ENCODE measurements at places on chromosomes 3 and 15. TPM values are rescaled to one million over a fixed set of nuclear protein-coding genes. Genes with fewer than 3 reads are reported as not detected.

The ALDH1L1 gene
- total RNA-seq, result 60.0 TPM

The MITF gene
- total RNA-seq, result 52.6 TPM

The RBP2 gene
- not detected for total RNA-seq

DNA sequence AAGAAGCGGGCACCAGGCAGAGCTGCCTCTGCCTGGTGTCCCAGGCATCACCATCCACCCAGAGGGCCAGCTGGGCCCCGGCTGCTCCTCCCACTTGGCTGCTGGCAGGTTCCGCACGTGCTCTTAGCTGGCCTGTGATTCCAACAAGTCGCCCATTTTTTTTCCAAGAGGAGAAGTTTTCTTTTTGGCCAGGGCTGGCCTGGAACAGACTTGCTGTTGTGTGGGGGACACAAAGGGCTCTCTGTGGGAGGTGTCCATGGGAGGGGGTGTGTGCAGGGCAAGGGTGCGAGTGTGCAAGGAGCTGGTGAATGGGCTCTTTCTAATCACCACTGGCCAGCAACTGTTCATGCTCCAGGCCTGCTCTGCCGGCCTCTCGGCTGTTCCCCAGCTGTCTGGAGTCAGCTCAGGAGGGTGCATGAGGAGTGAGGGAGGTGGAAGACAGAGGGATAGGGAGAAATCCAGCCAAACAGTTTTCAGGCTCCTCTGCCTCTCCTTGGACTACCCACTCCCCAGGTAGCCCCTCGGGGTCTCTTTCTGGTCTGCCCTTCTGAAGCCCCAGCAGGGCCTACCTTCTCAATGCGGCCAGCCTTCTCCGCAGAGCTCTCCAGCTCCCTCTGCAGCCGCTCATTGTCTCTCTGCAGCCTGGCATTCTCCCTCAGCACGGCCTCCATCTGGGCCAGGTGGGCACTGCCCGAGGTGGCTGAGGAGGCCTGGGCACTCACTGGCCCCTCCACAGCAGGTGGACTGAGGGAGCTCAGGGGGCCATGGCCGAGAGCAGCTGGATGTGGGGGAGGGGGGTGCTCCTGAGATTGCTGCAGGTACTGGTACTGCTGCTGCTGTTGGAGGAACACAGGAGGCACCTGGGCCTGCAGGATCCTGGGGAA lies 7.1 kb downstream of the AMOTL2 start:
- DNase-seq, result no peak

DNA sequence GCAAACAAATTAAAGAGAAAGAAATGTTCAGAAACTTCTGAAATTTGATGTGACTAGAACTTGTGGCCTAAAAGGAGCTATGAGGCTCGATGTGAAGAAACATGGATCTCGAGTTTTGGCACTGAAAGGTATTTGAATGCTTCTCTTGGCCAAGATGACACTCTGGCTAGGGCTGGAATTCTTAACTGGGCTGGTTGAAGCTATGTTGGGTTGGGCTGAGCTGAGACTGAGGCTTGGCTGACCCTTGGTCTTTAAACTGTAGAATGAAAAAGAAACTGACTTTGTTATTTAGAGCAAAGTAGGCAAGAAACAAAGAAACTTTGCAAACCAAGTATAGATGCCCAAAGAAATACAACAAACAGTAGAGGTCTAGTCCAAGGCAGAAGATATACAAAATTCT lies 28.1 kb upstream of the CLDN16 start:
- no peak for DNase-seq

DNA sequence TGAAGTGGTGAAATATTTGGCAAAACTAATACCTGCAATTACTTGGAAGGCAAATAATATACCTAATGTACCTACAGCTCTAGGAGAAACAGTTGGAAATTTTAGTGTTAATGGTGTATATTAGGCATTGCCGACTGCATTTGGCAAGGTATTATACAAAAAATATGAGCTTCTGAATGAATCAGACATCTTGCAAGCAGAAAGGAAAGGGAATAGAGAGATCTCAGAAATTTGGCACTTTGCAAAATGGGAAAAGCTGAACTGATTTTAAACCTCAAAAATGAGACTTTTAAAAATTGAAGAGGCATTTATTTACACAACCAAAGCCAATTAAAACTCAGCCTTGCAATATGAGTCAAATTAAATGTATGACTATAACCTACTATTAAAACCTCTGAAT lies 40.2 kb upstream of the C15orf61 start:
- no peak for DNase-seq

DNA sequence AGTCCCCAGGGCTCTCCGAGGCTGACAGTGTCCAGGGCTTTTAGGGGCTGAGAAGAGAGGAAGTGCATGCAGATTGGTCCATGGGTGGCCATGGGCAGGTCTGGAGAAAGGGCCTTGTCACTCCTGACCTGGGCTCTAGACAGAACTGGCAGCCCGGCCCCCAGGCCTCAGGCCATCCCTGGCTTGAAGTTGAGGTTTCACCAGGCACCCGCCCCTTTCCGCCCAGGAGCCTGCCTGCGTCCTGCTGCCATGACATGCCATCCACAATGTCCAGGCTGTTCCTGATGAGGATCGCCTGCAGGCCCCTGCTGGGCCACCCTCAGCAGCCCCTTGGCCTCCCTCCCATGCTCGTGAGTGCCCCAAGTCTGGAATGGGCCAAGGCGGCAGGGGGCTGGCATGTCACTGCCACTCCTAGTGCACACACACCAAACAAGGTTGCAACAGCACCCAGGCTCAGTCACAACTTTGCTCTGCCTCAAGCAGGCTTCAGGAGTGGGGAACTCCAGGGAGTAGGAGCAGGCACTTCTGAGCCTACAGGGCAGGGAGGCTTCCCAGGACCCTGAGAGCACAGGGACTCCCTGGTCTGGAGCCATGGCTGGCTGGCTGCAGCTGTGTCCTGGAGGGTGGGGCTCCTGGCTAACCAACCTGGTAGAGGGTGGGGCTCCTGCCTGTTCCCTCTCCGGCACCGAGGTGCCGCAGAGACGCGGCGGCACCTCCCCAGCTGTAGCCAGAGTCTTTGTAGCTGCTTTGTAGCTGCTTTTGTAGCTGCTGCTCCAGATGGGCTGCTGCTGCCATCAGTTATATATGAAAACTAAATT lies 1457.1 kb upstream of the GBE1 start:
- DNase-seq, result no peak

DNA sequence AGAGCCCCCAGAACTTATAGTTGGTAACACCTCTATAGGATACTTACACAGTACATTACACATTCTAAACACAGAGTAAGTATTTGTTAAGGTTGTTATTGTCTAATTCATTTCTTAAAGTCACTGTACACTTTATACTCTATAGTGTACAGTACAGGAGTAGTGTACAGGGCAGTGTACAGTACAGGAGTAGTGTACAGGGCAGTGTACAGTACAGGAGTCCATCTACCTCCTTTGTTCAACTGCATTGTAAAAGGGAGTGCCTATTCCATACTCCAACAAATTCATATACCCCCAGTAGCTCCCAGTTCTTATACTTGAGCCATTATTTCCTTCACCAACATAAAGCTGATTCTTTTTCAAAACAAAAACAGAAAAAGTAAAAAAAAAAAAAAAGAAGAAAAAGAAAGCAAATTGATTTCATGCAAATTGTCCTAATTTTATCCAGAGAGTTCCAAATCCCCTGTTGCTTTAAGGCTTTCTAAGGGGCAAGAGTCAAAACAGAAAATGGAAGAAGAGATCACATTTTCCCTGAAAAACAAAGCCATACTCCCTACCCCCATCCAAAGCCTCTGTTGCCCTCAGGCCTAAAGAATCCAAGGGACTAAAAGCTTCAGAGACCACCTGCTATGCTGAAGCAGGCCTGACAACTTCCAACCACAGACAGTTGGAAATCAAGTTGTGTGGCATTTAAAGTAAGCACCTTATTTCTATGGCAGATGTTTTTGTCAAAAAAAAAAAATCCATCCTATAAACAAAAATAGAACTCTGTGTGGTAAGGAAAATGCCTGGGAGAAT lies 125.6 kb downstream of the PLCH1 start:
- DNase-seq, result no peak

DNA sequence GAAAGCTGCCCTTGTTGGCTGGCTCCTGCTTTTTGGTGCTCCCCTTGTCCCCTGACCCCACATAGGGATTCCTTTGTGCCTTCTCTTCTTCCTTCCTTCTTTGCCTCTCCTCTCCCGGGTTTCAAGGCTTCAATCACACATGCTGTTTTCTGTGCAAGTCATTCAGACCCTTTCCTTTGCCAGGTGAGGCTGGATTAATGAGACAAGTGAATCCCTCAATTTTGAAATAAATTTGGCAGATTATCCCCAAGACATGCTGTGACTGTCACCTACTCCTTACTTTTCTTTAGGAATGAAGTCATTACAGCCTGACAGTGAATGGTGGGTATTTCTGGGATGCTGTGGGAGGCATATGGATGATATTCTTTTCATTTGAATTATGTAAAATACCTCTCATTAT lies 259.0 kb upstream of the RGMA start:
- DNase-seq, result no peak

DNA sequence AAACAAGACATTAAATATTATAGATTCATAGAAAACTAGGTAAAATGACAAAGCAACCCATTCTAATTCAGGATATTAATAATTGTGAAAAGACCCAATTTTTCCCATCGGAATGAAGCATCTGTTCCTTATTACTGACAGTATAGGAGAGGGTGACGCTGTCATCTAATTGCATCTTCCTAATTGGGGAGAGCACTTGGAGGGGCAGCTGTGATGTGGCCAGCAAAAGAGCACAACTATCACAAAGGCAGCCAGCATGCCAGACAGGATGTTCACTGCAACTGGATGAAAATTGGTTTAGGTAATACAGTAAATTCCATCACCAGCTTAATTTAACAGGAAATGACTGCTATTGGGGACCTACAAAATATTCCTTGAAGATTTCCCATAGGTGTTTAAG lies 21.9 kb upstream of the MINAR1 start:
- no peak for DNase-seq

GRCh38 chr3:65401359-65402305 lies 637.1 kb downstream of the MAGI1 start:
- DNase-seq, result no peak
